ENCODE measurements at places on chromosomes 12 and 14. TPM values are rescaled to one million over a fixed set of nuclear protein-coding genes. Genes with fewer than 3 reads are reported as not detected.

ACOT4 gene
- 4.5 TPM for total RNA-seq

- DNase-seq = no peak
- no peak overlapping the region for H3K4me3 ChIP-seq
- no peaks in the 10 kb centered on the region for H3K36me3 ChIP-seq
Measured at GRCh38 chr12:110932046-110932445, 11.7 kb upstream of the MYL2 start.

- DNase-seq = no peak
- H3K4me3 ChIP-seq = no peak overlapping the region
- peaks cover 34% of the 10 kb centered on the region for H3K36me3 ChIP-seq
- H3K27me3 ChIP-seq = no peaks in the 10 kb centered on the region
Measured at GRCh38 chr14:65057695-65058094, 44.6 kb downstream of the MAX start.

MDGA2 gene
- not detected for total RNA-seq

DNA sequence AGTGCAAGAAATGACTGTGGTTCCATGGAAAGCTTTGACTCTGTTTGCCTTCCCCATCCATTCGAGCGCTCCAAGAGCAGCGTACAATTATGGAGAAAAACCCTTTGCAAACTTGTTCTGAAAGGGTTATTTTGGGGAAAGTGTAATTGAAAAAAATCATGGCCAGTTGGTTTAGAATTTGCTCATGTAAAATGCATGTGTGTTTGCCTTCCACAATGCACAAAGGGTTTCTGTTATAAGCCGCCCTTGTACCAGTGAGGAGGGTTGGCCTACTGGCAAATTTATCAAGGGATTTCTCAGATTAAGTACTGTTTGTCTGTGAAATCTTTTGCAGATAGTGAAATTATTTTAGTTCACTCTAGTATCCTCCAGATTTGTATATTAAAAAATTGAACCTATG lies 62.7 kb upstream of the PELI2 start:
- H3K4me3 ChIP-seq = no peak overlapping the region
- no peaks in the 10 kb centered on the region for H3K27me3 ChIP-seq
- H3K36me3 ChIP-seq = no peaks in the 10 kb centered on the region
- H3K4me1 ChIP-seq = no peaks in the 10 kb centered on the region
- no peak overlapping the region for H3K27ac ChIP-seq
- DNase-seq = no peak

PIK3C2G gene
- total RNA-seq = 0.69 TPM

DNA sequence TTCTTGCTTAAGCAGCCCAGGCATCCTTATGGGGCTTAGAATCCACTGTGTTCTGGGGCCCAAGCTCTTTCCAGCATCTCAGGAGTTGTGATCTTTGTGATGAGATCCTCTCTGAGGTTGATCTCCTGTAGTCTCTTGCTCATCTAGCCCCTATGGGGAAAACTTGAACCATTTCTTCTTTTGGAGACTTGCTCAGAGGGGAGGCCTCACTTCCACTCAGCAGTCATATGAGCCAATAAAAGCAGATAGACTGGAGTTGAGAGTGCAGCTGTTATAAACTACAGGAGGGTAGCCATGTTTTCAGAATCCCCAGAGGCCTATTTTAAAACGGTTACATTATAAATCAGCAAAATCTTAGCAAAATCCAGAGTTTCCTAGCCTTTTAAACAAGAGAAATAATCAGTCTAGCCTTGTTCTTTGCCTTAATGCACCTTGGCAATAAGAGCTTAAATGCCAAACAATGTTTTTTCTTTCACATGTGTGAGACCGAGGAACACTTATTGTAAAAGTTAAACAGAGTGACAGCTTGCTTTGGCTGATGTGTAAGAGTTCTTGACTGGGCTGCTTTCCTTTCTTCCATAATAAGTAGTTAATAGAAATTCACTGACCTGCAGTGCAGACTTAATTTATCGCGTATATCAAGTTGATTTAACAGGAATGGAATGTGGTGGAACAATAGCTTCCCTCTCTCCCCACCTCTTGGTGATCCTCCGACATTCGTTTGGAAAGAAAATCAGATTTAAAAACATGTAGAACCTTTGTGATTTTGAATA lies 168.3 kb downstream of the NEDD1 start:
- no peaks in the 10 kb centered on the region for H3K27me3 ChIP-seq
- H3K27ac ChIP-seq = no peak overlapping the region

TAS2R42 gene
- not detected for total RNA-seq

DAO gene
- total RNA-seq = 0.26 TPM

- H3K36me3 ChIP-seq = no peaks in the 10 kb centered on the region
- peaks cover 12% of the 10 kb centered on the region for H3K27me3 ChIP-seq
- H3K4me1 ChIP-seq = peaks cover 17% of the 10 kb centered on the region
- no peak for DNase-seq
- H3K4me3 ChIP-seq = peak overlapping the region; percentile 66
Measured at GRCh38 chr12:106138357-106138632, 459 bp downstream of the NUAK1 start.

DNA sequence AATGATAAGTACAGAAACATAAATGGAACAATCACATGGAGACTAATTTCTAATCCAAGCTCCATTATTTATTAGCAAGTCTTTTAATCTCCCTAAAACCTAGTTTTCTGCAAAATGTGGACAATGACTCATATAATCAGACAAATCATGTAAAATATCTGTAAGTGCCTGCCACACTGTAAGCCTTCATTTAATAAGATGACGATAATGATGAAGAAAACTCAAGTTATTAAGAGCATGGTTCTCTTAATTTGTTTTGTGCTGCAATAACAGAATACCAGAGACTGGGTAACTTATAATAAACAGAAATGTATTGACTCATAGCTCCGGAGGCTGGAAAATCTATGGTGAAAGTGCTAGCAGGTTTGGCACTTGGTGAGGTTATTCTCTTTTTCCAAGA lies 535.3 kb upstream of the LRFN5 start:
- no peaks in the 10 kb centered on the region for H3K36me3 ChIP-seq
- H3K27me3 ChIP-seq = no peaks in the 10 kb centered on the region
- no peak for DNase-seq
- no peak overlapping the region for H3K4me3 ChIP-seq
- no peak overlapping the region for H3K27ac ChIP-seq

DNA sequence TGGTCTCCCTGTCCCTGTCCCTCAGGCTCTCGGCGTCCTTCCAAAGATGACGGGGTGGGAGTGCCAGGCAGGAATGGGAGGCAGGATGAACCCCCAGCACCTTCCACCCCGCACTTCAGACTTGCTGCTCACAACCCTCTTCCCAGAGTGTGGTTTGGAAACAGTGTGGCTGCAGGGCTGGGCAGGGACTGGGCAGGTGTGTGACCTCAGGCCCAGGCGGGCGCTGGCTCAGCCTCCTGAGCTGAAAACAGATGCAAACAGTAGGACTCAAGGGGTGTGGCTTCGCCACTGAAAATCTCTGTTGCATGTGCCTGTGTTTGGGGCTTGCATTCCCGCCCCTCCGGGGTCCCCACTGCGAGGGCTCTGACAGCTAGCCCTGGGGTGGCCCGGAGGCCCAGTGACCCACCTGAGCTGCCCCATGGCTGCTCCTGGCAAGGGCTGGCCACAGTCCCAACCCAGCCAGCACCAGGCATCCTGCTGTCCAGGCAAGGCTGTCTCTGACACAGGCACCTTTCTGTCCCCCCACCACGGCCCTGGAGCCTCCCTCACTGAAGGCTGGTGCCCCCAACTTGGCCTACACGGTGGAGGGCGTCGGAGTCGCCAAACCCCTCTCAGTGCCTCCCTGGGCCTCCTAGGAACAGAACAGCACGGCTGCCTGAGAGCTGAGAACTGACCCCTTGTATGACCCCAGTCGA lies 46.1 kb downstream of the BEGAIN start:
- no peak overlapping the region for H3K27ac ChIP-seq
- H3K27me3 ChIP-seq = no peaks in the 10 kb centered on the region
- H3K4me3 ChIP-seq = no peak overlapping the region
- no peaks in the 10 kb centered on the region for H3K4me1 ChIP-seq
- peak; percentile 57 for DNase-seq
- no peaks in the 10 kb centered on the region for H3K36me3 ChIP-seq

DNA sequence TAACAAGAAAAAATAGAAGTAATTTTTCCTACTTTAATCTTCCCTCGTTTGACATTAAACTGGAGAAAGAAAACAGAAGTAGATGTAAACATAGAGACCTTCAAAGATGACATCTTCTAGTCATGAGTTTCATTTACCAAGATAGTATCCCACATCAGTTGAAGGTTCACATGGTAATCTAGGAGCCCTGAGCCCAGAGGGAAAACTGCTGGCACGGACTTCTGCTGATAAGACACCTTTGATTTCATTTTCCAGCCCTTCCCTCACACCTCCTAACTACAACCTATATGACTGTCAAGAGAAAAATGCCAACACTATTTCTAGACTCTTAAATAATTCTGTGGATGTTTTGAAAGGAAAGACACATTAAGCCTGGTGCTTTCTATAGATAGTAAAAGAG lies 46.0 kb upstream of the CCDC175 start:
- H3K4me3 ChIP-seq = no peak overlapping the region
- no peak for DNase-seq
- no peak overlapping the region for H3K27ac ChIP-seq

- no peak overlapping the region for H3K4me3 ChIP-seq
- H3K36me3 ChIP-seq = no peaks in the 10 kb centered on the region
- no peaks in the 10 kb centered on the region for H3K4me1 ChIP-seq
- no peaks in the 10 kb centered on the region for H3K27me3 ChIP-seq
- no peak for DNase-seq
- no peak overlapping the region for H3K27ac ChIP-seq
Measured at GRCh38 chr14:21880918-21881317, 207.3 kb upstream of the OR4E1 start.

IL23A gene
- 0.81 TPM for total RNA-seq

DNA sequence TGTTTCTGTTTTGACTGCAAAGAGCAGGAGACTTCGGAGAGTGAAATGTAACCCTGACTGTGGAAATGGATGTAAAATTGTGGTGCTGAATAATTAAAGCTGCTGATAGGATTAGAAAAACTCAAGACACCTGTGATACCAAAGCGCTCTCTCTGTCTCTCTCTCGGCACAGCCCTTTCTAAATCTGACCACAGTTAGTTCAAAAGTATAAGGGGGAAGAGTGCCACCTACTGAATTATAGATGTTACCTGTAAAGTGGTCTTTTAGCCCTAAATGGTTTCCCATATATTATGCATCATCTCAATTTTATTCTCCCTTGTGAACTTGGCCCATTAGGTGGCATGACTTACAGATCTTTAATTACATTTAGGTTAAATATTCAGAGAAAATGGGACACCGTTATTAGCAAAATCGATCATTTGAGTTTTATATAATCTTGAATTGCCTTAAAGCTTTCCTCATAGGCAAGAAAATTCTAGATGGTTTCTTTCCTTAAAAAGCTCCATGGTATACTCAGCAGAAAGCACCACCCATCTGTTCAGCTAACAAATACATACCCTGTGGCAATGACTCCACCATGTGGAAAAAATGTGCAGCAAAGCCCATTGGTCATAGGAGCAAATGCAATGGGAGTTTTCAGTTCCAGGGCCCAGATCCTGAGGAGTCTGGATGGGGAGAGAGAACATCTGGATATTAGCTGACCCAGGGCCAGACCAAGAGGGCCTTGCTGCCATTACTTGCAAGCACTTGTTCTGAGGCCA lies 18.1 kb downstream of the RFC5 start:
- peaks cover 100% of the 10 kb centered on the region for H3K36me3 ChIP-seq
- H3K4me3 ChIP-seq = no peak overlapping the region
- DNase-seq = no peak
- no peaks in the 10 kb centered on the region for H3K27me3 ChIP-seq

EIF4B gene
- total RNA-seq = 436 TPM

DNA sequence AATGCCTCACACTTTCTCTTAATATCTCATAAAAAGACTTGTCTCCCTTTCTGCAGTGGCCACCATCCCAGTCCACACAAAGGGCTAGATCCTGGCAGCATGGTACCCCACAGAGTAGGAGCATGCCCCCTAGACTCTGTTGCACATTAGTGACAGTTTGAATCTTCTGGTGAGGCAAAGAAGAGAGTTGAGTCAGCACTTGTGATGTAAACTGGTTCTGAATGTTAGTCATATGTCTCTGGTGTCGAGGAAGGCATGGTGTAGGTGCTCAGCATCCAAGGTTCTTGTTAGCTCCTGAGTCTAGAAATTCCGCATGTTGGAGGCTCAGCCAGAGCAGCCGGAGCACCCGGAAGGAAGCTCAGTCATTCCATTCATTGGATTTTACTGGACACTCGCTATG lies 9.8 kb downstream of the TTC9 start:
- no peak for DNase-seq
- no peaks in the 10 kb centered on the region for H3K27me3 ChIP-seq
- H3K36me3 ChIP-seq = no peaks in the 10 kb centered on the region
- H3K4me1 ChIP-seq = peaks cover 5% of the 10 kb centered on the region
- no peak overlapping the region for H3K4me3 ChIP-seq

- no peak overlapping the region for H3K4me3 ChIP-seq
- H3K27me3 ChIP-seq = no peaks in the 10 kb centered on the region
- no peak overlapping the region for H3K27ac ChIP-seq
- H3K4me1 ChIP-seq = no peaks in the 10 kb centered on the region
- H3K36me3 ChIP-seq = no peaks in the 10 kb centered on the region
Measured at GRCh38 chr12:19205120-19205519, 75.6 kb downstream of the PLEKHA5 start.

TRIAP1 gene
- total RNA-seq = 21.1 TPM

RNASE7 gene
- not detected for total RNA-seq

- no peak for DNase-seq
- H3K4me3 ChIP-seq = peak overlapping the region; percentile 97
- peak overlapping the region; percentile 83 for H3K27ac ChIP-seq
- no peaks in the 10 kb centered on the region for H3K36me3 ChIP-seq
Measured at GRCh38 chr12:110742096-110742717, 484 bp downstream of the PPP1CC start.

DNA sequence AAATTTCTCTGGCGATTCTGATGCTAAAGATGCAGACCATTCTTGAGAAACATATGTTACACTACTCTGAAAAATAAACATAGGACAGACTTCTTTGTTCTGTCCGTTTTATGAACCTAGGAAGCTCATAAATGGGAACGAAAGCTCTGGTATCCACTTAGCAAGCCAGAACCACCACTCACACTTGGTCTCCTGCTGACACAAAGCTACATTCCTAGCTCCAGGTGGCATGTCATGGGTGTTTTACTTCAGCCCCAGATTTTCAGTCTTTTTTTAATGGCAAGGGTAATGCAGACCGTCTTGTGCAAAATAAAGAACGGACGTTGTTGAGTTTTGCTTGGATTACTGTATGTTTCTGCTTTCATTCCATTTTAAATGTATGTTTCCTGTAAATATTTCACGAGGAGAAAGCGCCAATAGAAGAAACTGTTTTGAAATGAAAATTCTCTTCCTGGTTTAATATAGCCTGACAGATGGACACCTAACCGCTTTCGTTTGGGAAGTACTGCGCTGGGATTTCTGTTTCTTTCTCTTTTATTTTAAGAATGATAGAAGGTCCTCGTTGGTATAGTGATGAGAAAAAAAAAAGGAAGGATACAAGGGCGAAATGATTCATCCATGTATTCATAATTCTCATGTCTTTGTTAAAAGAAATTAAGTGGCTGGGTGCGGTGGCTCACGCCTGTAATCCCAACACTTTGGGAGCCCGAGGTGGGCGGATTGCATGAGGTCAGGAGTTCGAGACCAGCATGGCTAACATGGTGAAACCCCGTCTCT lies 871 bp upstream of the COQ5 start:
- no peaks in the 10 kb centered on the region for H3K36me3 ChIP-seq
- H3K27ac ChIP-seq = peak overlapping the region; percentile 97
- H3K4me3 ChIP-seq = peak overlapping the region; percentile 83
- DNase-seq = no peak
- H3K4me1 ChIP-seq = peaks cover 14% of the 10 kb centered on the region
- H3K27me3 ChIP-seq = no peaks in the 10 kb centered on the region
